NB4 (cell line): ENCODE measurements at places on chromosomes 4 and X.

DNA sequence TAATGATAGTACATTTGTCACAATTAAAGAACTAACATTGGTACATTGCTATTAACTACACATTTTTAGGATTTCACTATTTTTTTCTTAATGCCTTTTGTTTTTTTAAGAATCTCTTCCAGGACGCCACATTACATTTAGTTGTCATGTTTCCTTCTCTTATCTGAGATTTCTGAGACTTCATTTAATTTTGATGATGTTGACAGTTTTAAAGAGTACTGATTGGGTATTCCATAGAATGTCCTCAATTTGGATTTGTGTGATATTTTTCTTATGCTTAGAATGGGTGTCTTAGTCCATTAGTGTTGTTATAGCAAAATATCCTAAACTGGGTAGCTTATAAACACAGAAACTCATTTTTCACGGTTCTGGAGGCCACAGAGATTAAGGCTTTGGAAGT lies 1095.5 kb upstream of the LCORL start:
- DNase-seq, result no peak

DNA sequence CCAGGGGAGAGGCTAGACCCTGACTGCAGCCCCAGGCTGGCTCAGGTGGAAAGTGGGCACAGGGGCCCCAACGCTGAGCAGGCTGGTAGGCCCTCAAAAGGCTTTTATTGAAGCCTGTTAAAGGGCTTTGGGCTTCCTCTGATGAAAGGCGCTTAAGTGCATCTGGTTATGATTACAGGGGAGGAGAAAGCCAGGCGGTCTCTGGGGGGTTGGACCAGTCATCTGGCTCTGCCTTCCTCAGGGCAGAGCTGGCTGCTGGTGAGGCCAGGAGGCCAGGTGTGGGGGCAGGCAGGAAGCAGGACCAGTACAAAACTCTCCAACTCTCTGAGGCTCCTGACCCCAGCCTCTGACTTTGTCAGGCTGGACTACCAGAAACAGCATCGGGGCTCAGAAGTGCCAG lies 68.8 kb upstream of the BCOR start:
- DNase-seq, result peak; percentile 65

DNA sequence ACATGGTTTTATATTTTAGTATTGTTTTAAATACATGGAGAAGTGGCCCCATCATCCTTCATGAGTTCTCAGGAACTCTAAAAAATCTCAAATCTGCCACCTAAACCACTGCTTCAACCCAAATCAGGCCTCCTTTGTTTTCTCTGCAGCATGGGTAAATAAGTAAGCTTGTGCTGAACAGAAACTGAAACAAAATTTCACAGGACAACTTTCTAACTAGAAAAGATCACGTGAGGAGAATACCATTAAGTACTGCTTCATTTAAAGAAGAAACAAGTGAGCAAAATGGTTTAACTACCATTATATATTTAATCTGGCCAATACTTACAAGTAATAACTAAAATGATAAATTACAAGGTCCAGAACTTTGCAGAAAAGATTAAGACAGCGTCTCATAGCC lies 2.5 kb downstream of the ARAP2 start:
- no peak for DNase-seq

DNA sequence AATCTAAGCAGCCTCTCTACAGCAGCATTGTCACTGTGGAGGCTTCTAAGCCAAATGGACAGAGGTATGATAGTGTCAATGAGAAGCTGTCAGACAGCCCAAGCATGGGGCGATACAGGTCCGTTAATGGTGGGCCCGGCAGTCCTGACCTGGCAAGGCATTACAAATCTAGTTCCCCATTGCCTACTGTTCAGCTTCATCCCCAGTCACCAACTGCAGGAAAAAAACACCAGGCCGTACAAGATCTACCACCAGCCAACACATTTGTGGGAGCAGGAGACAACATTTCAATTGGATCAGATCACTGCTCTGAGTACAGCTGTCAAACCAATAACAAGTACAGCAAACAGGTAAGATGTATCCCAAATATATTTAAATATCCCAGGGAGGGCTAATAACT lies 4.1 kb downstream of the PCDH7 start:
- DNase-seq, result no peak

DNA sequence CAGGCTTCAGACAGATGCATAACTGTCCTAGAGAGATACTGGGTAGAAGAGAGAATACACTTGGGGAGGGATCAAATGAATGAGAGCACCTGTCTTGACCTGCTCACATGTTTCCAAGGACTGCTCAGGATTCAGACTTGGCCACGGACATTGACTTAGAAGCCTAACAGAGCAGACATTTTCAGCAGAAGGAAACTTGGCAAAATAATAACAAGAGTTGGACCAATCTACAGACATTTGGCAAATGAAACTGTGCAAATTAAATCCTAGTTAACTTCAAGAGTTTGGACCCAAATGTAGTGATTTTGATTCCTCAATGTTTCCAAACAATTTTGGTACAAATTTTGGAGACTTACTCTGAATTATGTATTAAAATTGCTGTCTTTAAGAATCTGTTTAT lies 223.9 kb downstream of the CAMK2D start:
- DNase-seq, result no peak

DNA sequence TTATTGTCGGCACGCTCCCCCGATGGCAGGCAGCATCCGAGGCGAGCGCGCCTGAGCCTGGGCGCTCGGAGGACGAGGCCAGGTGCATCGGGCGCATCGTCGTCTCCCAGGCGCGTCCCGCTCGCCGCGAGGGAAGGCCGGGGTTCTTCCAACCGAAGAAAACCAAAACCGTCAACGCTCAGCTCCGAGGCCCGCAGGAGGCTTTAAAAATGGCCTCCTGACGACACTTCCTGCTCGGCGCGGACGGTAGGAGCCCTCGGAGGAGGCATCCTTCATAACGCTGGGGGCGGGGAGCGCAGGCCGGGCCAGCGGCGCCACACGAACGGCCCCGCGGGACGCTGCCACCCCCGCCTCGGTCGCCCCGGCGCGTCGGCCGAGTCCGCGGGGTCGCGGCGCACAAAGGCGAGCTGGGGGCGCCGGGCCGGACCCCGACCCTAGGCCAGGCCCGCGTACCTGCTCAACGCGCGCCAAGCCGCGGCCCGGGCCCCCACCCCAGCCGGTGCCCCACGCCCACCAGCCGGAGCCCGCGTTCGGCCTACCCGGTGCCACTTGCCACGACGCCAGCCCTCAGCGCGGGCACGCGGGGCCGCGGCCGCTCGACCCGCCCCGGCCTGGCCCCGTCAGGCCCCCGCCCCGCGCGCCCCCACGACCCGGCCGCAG lies 501 bp downstream of the ZNF518B start:
- peak; percentile 16 for DNase-seq

DNA sequence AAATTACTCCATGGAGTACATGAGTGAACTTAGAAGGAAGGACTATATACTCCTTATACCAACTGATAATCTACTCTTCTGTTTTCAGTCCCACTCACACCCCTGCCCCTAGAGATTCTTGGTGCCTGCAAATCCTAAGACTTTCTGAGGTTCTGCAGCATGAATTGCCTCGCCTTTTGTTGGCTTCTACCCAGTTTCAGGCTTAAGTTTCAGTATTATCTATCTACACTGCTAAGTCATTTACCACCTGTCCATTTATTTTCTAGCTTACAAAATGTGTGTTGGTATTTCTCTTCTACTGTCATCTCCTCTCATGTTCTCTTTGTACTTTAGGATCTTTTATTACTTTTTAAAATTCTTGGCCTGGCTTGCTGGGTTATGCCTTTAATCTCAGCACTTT lies 94.4 kb upstream of the AMOT start:
- no peak for DNase-seq

DNA sequence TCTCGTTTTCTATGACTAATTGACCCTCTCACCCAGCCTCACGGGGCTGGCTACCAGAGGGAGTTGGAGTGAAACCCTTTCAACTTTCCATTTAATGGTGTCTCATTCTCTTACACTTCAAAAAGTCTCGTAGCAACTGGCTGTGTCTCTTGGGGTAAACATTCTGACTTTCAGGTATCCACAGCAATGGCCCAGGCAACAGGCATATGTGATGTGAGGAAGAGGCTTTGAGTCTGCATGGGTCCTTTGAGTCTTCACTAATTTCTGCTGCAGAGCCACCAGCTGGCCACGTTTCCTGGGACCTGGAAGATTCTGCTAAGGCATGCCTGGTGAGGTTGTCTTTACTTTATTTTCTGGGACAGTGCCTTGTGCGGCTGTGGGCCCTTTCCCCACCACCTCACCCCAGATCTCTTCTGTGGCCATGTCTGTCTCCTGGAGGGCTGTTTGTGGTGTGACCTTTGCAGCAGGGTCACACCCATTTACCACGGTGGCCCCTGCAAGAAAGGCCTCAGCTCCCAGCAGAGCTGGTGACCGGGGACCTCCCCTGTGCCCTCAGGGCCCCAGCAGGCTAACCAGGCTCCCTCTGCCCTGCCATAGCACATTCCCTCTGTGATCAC lies 112.5 kb upstream of the FRG1 start:
- no peak for DNase-seq

GRCh38 chr4:176561368-176561767 lies 231.4 kb downstream of the VEGFC start:
- DNase-seq, result no peak

DNA sequence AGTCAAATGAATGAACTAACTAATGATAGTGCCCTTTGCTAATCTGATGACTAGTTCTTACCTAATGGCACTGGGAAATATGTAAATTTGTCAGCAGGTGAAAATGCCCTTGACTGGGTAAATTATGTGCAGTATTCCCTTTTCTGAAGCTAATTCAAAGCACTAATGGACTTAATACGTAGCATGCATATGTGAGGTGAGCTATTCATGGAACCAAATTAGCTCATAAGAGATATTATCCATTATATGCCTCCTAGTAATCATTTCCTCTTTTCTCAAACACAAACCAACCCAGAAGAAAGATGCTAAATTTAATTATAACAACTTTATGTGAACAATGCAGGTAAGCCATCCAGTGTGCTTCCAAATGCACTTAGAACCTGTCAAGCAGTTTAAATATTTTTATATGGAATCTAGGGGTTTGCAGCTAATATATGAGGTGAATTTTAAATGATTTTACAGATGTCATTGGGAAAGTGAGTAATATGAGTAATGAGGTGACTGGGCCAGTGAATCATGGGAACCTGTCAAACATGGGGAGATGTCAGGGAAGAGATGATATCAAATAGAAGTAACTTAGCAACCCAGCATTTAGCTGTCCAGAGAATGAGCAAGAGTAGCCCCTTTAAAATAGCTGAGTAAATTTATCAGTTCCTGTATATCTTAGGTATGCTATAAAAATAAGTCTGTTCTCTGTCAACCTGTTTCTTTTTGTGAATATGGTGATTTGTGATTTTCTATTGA lies 315.0 kb downstream of the AFF2 start:
- DNase-seq, result no peak

GRCh38 chr4:139153411-139154133 lies 23.4 kb downstream of the ELF2 start:
- DNase-seq, result no peak

DNA sequence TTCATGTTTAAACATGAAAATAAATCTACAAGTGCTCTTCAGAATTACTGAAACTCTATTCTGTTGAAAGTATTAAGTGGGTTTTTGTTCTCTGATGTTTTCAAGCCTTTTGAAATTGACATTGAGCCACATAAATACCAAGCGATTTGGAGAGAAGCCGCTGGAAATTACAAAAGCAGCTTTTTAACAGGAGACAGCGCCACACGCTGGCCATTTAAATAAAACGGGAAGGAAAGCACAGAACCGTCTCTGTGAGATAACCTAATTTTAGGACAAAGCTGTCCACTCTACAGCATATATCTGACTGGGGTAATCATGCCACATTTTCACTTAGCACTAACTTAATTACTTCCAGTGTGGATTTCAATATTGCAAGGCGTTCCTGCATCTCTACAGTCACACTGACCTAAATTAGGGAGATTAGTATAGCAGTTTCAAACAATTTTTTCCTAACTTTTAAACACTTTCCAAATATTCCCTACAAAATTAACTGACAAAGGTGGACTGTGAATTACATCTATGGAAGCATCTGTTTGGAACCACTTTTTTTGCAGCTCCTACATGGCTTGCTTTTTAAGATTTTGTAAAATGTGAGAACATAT lies 6.8 kb upstream of the ANOS1 start:
- DNase-seq, result peak; percentile 55

DNA sequence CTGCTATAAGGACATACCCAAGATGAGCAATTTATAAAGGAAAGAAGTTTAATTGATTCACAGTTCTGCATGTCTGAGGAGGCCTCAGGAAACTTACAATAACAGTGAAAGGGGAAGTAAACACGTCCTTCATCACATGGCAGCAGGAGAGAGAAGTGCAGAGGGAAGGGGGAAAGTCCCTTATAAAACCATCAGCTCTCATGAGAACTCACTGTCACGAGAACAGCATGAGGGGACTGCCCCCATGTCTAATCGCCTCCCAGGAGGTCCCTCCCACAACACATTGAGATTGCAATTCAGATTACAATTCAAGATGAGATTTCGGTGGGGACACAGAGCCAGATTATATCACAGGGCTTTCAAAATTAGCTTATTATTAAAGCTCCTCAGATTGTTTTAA lies 209.5 kb upstream of the PPP3CA start:
- DNase-seq, result peak; percentile 18

- no peak for DNase-seq
Measured at GRCh38 chr4:140233791-140234696, 80.1 kb upstream of the MAML3 start.

GRCh38 chrX:69020316-69020715 lies 144.9 kb downstream of the PJA1 start:
- DNase-seq, result no peak

GRCh38 chr4:127362686-127363085 lies 270.1 kb upstream of the INTU start:
- DNase-seq, result no peak
